HCT116 (cell line): ENCODE measurements at places on chromosomes 12 and 14. TPM values are rescaled to one million over a fixed set of nuclear protein-coding genes. Genes with fewer than 3 reads are reported as not detected.

DNA sequence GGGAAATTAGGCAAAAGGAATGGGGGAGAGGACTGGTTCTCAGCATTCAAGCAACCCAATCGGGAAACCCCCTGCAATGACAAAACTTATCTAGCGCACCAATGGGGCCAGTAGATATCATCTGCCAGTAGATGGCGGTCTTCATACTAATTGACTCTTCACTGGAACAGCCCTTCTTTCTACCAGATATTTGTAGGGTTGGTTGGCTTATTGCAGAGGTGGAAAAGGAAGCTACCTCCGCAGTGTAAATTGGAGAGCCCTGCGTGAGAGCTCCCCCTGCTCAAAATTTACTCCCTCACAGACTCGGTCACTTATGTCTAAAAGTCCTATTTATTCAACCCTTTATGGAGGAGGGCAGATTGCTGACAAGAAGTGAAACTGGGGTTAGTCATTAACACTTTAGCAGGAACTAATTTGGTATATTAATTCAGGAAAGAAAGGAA, 166.1 kb upstream of the CCND2 start:
- peak; percentile 26 for DNase-seq

DNA sequence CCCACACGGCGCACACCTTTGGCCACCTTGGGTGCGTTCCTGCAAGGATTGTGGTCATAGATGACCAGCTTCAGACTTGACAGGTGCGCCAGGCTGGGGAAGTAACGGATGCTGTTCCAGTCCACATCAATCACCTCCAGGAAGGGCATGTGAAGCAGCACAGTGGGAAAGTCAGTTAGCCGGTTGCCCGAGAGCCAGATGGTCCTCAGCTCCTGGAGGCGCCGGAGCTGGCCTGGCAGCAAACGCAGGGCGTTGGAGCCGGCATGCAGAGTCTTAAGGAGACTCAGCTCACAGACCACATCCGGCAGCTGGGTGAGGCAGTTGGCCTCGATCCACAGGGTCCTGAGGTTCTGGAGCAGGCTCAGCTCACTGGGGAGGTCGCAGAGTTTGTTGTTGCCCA, 581 bp downstream of the LRRC10 start:
- no peak for DNase-seq

DNA sequence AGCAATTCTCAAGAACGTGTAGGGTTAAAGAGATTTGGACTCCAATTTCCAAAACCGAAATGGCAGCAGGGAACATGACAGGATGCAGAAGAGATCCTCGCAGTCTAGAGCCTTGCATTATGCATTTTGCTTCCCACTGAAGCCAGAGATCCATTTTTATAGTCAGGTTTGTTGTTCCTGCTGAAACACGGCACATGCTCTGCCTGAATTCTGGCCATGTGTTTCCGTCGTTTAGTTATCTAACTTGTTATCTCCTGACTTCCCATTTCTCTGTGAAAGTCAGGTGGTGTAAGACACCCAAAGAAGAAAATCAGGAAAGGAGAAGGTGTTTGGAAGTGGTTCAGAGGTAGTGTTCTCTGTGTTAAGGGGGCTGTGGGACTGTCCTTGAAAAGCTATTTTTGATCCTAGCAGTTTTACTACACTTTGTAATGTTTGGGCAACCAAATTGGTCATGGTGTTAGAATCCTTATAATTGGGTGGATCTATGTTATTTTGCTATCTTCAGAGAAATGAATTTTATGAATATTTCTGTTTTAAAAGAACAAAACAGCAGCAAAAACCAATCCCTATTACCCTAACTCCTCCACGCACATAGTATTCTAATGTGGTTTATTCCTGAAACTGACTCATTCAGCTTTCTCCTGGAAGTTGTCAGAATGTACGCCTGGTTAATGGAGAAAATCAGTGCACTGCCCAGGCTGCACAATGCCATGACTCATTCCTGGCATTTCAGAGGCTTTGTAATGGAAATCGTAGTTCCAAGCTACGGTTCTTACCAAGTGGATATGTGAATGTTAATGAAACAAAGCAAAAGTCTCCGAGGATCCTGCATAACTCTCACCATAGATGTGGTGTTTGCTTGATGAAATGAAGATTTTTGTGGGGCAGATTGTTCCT, 110.1 kb downstream of the SAMD4A start:
- DNase-seq, result peak; percentile 75

DNA sequence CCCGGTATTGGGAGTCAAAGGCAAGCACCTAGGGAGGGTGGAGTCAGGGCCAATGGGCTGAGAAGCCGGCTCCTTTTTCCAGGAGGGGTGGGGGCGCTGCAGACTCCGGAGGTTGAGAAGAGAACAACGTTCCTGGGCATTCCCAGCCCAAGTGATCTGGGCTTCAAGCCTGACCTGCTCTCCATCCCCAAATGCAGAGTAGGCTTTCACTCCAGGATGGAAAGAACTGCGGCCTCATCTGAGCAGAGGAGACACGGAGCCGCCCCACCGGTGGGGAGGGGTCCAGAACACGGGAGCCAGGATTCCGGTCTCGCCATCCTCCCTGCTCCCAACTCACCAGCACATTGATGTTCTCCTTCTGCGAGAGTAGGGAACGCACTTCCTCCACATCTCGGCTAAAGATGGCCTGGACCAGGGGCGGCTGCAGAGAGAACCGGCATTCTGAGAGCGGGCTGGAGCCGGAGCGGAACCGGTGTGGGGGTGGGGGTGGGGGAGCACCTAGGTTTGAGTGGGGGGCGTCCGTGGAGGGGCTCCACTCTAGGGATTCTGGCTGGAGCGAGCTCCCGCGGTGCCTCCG, 605 bp downstream of the ANKRD52 start:
- DNase-seq, result no peak

AACS gene
- total RNA-seq, result 16.0 TPM

DNA sequence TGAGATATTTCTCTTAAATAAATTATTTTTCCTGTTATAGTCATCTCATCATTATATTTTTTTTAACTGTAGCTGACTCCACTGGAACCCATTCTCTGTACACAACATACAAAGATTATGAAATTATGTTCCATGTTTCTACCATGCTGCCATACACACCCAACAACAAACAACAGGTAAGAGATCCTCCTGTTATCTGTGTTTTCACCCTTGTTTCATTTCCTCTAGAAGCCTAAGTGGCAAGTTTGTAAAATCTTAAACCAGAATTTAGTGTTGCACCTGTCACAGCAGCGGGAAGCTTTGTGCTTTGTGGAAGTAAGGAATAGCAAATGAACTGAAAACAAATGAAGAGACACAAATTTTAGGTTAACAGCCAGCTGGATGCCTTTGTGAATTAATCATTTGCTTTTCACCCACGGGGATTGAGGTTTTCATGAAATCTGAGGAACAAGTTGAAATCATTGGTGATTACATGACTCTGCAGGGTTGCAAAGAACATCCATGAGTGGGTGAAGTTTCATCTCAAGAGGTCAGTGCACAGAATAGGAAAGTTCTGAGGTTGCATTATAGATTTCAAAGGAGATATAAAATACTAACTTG, 273.9 kb upstream of the RGS6 start:
- no peak for DNase-seq

DNA sequence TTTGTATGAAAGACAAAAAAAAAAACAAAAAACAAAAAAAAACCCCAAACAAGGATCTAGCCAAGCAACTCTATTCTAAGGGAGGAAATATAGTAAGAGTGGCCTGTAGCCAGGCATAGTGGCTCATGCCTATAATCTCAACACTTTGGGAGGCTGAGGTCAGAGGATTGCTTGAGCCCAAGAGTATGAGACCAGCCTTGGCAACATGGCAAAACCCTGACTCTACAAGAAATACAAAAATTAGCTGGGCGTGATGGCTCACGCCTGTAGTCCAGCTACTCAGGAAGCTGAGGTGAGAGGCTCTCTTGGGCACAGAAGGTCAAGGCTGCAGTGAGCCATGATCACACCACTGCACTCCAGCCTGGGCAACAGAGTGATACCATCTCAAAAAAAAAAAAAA, 47.9 kb downstream of the TMEM117 start:
- no peak for DNase-seq

SMIM41 gene
- not detected for total RNA-seq

DNA sequence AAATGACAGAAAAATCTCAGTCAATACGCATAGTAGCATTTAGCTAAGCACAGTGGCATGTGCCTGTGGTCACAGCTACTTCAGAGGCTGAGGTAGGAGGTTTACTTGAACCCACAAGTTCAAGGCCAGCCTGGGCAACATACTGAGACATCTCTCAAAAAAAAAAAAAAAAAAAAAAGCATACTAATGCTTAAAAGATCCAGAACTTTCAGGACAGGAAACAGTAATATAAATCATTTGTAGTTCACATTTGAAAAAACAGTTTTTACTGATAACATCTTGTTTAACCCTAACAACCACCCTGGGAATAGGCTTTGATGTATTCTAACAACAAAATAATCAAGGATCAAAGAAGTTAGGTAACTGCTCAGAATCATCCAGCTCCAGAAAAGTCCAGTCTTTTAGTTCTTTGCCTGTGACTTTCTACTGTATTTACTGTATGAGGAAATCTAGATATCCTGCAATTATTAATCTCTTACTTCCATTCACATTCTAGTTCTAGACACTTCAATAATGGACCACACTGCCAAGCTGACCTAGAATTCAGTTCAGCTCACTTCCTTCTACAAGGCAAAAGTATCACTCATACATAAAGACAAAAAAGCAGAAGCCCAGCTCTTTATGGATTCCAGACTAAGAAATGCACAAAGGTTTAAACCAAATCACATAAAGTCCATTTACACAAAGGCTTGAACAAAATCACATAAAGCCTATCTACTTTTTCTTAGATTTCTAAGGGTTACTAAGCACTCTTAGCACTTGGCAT, 28.5 kb downstream of the PAWR start:
- no peak for DNase-seq

DNA sequence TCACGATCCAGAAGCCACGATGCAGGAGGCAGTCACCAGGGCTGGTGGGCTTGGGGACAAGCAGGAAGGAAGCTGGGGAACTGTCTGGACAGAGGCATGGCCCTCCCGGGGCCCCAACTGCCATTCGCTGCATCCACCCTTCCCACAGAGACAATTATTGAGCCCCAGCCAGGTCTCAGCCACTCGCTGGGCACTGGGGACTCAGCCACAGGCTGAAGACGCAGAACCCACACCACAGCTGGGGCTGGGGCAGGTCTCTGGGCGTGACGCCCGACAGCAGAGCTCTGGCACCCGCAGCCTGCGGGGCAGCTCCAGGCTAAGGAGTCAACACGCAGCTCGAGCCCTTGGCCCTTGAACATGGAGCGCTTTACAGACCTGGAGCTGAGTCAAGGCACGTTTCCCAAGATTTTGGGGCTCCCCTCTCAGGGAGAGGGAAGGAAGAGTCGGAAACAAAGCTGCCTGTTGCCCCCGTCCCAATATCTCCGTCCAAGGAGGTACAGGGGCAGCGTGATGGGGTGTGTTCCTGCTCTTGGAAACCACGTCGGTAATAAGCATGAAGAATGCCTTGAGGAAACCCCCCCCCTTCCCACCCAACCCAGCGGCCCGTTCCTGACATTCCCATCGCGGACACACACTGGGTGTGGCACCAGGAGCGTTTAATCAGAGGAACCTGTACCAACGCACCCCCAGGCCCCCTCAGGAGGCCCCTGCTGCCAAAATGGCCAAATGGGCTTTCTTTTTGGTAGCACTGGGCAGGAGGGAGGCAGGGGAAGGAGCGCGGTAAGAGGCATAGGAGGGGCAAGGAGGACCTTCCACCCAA, 6.7 kb downstream of the RIMBP2 start:
- no peak for DNase-seq

GRCh38 chr12:95626854-95627253, 75.6 kb upstream of the USP44 start:
- no peak for DNase-seq
